ENCODE measurements at places on chromosomes 11 and 22. TPM values are rescaled to one million over a fixed set of nuclear protein-coding genes. Genes with fewer than 3 reads are reported as not detected.

Gene RAG1
- total RNA-seq = 0.73 TPM

Gene UCP3
- 4.8 TPM for total RNA-seq

Gene CADM1
- total RNA-seq = 5.6 TPM

Gene SCGB1D2
- total RNA-seq = not detected

- no peak overlapping the region for H3K27ac ChIP-seq
- no peaks in the 10 kb centered on the region for H3K4me1 ChIP-seq
- H3K4me3 ChIP-seq = no peak overlapping the region
- peak; percentile 13 for DNase-seq
Measured at GRCh38 chr11:36744375-36745168, 146.5 kb upstream of the RAG2 start.

- DNase-seq = no peak
- H3K4me3 ChIP-seq = no peak overlapping the region
Measured at GRCh38 chr22:17675584-17675983, 37.0 kb downstream of the BCL2L13 start.

DNA sequence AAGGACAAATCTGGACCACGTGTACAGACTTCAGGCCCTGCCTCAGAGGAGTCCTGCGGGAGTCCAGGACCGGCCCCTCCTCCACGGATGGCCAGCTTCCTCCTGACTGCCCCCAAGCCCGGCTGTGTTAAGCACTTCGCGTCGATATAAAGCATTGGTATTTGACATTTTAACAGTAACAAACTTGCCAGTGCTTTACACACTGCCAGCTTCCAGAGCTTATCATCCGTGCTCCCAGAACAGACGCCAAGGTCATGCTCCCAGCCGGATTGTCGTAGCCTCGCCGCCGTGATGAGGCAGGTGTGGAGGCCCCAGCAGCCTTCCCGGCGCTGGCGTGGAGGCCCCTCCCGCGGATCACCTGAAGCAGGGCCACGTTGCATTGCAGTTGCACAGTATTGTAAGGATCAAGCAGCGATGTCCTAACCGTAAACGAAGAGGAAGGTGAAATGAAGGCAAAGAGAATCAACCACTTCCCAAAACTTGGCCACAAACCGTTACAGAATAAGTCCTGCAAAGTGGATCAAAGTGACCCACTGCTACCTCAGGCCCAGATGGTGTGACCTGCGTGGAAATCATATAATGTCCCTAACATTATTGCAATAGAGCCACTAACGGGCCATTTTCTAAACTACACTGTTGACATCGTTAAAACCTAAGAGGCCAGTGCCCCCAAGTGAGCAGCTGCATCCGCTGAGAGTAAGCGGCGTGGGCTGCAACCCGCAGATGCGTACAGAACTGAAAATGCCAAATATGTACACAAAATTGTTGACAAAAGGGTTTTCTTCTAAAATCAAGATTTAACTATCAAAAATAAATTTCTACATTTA, 51.6 kb downstream of the CERK start:
- peaks cover 53% of the 10 kb centered on the region for H3K36me3 ChIP-seq
- DNase-seq = no peak
- H3K4me1 ChIP-seq = peaks cover 13% of the 10 kb centered on the region
- H3K4me3 ChIP-seq = no peak overlapping the region

DNA sequence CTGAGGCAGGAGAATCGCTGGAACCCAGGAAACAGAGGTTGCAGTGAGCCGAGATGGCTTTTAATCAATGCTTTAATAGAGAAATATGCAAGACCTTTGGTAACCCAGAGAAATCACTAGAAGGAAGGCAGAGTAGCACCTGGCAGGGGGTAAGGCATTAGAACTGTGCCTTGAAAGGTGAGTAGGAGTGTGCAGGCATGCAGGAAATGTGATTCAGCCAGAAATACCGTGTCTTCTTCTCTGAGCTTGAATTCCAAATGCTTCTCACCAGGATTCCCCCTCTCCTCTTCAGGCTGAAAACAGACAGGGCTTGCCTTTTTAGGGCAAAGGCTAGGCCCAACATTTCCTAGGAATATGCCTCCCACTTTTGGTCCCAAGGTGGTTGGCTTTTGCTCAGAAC, 51.0 kb downstream of the OR4D9 start:
- no peaks in the 10 kb centered on the region for H3K27me3 ChIP-seq
- H3K4me3 ChIP-seq = no peak overlapping the region
- no peak for DNase-seq
- no peaks in the 10 kb centered on the region for H3K36me3 ChIP-seq
- H3K27ac ChIP-seq = no peak overlapping the region
